Suppressor macrophage treated with lipopolysaccharide for 4 hours (primary cell): ENCODE measurements at places on chromosomes 4 and X.

- DNase-seq: no peak
These were observed 187.6 kb downstream of the TSPAN5 start for GRCh38 chr4:98470831-98471230.

DNA sequence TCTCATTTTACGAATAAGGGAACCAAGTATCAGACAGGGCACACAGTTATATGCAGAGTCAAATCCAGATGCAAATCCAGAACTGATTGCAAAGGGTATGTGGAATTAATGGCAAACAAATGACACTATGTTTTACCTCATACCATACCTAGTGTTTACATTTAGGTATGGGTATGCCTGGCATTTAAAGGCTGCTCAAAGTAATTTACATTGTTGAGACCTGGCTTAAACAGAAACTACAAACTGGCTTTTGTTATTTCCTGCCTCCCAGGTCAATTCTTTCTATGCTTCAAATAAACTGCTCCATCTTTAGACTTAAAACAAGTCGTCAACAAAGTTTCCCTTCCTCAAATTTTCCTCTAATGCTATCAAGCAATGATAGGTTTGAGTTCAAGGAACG, 33.7 kb downstream of the ANKRD17 start:
- no peak for DNase-seq

DNA sequence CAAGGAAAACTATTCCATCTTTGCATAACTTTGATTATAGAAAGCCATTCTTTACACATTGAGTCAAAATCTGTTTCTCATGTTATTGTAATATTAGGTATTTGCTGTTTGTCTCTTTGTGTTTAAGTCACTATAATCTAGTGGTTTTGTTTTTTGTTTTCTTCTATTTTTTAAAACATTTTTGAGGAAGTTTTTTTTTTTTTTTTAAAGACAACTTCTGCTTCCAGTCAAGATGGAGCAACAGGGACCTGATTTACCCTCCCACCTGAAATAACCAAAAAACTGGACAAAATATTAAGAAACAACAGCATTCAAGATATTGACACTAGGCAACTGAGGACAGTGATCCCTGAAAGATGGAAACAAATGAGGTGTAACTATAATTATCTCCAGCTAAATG, 18.4 kb upstream of the NSUN7 start:
- no peak for DNase-seq

DNA sequence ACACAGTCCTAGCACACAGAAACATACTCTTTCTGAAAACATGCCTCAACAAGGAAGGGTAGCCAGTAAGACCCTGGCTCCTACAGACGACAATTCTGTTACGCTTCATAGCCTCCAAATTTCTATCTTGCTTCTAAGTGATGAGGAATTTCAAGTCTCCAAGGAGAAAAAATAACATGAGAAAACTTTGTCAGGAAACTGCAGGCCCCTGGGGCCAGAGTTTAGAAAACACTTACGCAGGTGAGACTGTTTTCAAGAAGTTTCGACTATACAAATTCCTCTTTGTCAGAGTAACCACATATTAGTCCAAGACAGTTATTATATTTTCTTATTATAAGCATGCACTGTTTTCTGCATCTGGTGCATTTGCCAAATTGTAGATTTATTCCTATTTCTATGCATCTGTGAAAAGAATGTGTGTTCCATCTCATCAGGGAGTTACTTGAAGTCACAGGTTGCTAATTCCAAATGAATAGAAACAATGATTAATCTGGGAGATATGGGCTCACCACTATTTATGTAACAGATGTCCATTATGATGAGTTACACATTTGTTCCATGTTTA, 30.3 kb upstream of the HCCS start:
- no peak for DNase-seq

DNA sequence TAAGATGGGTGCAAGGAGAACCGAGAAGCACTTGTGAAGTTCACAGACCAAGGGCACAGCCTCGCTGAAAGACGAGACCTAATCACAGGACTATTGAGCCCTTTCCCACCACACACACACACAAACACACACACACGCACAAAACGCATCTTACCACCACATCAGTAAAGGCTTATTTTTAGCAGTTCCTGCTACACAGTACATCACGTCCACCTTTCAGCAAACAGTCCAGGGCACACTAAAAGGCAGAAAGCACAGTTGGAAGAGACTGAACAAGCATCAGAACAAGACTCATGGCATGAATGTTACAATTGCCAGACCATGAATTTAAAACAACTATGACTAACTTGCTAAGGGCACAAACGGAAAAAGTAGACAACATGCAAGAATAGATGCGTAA, 83.6 kb upstream of the MAPK10 start:
- no peak for DNase-seq

GRCh38 chr4:90025248-90025647, 101.9 kb upstream of the CCSER1 start:
- DNase-seq: peak; percentile 22

- peak; percentile 45 for DNase-seq
These were observed 109.2 kb upstream of the GRPR start for GRCh38 chrX:16014171-16014570.

GRCh38 chr4:39976945-39977488, 694 bp downstream of the PDS5A start:
- peak; percentile 44 for DNase-seq

GRCh38 chrX:16931371-16931770, 15.1 kb upstream of the REPS2 start:
- DNase-seq: no peak

- DNase-seq: no peak
These were observed 27.0 kb downstream of the ARHGEF9 start for GRCh38 chrX:63758011-63758410.

DNA sequence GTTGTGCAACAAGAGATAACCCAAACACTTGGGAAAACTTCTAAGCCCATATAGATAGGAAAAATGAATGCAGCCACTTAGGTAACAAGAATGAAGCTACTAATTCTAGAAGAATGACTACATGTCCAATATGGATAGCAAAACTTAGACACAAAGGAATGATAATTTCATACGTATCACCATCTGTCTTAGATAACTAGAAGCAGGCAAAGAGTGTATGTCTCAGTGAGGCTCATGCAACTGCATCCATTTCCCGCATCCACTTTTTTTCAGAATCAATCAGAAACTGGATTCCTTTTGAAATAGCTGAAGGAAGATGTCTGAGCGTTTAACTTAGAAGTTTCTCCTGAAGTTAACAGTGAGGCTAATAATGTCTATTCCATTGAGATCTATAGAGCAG, 408.7 kb upstream of the PITX2 start:
- DNase-seq: no peak

DNA sequence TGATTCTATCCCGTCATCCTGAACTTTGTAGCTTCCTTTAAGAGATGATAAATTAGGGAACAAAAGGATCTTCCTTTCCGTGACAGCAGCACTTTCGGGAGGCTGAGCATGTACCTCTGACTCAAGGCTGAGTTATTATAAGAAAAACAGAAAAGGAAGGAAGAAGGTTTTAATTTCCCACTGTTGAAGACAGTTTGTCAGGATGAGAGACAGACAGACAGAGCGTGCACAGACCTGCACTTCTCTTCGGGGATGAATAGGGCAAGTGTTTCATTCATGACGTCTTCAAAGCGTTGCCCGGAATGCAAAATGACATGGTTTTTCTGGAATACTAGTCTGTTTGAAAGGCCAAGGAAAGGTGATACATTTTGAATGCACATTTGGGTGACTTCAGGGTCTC, 405.3 kb upstream of the FAT1 start:
- DNase-seq: no peak

DNA sequence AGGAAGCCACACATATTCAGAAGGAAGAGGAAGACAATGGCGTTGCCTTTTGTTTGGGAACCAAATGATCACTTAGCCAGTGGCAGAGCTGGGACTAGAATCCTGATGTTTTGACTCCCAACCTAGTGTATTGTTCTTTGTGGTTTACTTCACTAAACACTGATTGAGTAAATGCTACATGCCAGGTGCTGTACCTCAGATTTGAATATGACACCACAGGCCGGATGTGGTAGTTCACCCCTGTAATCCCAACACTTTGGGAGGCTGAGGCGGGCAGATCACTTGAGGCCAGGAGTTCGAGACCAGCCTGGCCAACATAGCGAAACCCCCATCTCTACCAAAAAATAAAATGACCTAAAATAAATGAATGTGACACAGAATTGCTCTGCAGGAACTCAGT, 8.4 kb downstream of the NDUFA1 start:
- DNase-seq: no peak

DNA sequence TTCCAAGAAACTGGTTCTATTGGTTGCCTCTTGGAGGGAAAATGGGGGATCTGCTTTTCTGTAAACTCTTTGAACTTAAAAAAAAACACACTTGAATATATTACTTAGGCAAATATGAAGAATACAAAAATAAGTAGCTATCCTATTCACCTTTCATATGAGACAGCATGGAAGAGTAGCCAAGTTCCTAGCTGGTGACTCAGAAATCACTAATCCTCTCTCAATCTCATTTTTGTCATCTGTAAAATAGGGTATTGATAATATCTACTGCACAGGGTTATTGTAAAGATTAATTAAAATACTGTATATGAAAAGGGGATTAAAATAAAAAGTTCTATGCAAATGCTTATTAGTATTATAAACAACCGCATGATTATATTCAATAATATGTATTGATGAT, 12.7 kb downstream of the MGARP start:
- no peak for DNase-seq

GRCh38 chr4:15577508-15577907, 77.6 kb downstream of the FBXL5 start:
- no peak for DNase-seq

DNA sequence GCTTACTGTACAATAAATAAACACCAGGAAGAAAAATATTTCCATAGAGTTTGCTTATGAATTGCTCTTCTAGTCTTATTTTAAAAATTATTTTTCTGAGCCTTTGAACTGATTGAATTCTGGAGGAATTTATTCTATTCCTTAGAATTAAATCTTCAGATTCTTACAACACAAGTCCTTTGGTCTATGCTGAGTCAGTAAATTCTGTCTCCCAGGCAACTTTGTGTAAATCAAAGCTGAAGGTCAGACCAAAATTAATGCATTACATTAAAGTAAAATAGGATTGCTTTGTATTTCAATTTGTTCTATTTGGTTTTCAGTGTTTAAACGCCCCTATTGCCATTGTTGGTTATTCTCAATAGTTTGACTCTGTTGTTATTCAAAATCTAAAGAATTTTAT, 26.8 kb upstream of the STPG2 start:
- no peak for DNase-seq

DNA sequence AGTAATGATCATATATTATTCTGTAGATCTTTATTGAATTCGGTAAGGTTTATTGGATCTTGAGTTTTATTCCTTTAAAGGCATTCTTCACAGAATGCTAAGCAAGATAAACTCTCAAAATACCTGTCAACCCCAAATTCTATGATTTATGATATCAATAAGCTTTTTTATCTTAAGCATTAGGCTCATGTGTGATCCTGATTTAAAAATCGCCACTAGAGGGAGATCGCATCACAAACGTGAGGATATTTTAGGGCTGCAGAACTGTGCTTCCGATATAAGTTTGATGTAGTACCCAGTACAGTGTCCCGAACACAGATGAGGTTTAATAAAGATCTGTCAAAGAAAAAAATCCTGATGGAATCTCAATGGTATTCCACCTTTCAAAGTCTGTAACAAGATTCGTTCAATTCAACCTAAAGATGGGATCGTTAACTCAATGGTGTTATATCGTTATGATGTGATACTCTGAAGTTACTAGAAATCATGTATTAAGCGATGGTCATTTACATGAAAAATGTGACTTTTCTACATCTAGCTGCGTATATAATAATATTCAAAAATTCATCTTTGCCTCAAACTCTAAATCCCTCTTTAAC, 169.0 kb downstream of the CORIN start:
- DNase-seq: peak; percentile 61

GRCh38 chrX:6074532-6074931, 154.1 kb downstream of the NLGN4X start:
- no peak for DNase-seq

DNA sequence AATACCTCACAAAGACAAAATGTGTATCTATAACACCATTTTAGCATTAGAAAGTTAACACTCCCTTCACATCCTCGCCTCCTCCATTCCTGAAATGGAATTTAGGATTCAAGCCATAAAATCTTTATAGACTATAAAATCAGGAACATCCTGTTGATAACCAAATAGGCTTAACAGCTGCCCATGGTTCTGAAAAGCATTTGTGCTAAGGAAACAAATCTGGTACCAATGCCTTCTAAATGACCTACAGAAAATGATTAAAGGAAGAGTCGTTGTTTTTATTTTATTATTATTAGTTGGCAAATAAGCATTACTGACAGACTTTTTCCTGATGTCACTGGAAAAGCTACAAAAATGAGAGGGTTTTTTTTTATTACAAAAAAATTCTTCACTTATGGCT, 79.8 kb downstream of the PAPSS1 start:
- no peak for DNase-seq

DNA sequence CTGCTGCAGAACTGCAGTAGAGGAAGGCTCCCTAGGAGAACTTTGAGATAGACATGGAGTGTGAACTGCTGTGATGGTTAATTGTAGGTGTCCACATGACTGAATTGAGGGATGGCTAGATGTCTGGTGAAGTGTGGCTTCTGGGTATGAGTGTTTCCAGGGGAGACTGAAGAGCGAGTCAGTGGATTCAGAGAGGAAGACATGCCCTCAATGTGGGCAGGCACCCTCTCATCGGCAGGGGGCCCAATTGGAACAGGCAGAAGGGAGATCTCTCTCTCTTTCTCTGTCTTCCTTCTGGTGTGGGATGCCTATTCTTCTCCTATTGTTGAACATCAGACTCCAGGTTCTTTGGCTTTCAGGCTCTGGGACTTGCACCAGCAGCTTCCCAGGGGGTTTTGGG, 304.7 kb upstream of the GATB start:
- DNase-seq: no peak

DNA sequence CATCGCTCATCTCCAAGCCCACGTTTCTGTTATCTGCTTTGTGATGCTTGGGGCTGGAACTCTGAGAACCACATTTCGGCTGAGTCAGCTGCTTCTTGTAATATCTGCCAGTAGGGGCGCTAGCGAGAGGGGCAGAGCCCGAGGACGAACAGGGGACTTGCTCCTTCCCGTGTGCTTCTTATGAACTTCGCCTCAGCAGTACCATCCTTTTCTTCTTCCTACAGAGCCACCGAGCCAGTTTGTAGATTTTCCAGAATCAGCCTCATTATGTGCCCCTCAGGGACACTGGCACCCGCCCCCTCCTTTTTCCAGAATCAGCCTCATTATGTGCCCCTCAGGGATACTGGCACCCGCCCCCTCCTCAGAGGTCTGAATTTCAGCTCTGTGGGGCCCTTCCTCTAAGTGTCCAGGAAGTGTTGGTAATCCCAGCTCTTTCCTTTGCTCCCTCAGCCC, 441.7 kb upstream of the RASGEF1B start:
- DNase-seq: peak; percentile 72

DNA sequence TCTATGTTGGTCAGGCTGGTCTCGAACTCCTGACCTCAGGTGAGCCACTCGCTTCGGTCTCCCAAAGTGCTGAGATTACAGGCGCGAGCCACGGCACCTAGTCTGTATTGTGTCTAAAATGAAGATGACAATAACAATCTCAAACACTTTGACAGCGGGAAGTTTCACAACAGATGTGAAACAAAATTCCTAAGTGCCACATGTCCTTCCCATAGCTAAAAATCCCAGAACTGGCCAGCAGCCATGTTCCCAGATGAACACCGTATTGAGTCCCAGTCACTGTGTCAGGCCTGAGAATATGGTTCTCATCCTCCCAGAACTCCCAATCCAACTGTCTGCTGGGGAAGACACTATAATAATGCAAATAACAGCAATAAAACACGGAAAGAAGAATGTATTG, 16.4 kb upstream of the KLHL8 start:
- no peak for DNase-seq
